ENCODE measurements at places on chromosomes 11 and 22.

GRCh38 chr22:46007003-46007847, 30.3 kb upstream of the WNT7B start:
- DNase-seq: no peak

DNA sequence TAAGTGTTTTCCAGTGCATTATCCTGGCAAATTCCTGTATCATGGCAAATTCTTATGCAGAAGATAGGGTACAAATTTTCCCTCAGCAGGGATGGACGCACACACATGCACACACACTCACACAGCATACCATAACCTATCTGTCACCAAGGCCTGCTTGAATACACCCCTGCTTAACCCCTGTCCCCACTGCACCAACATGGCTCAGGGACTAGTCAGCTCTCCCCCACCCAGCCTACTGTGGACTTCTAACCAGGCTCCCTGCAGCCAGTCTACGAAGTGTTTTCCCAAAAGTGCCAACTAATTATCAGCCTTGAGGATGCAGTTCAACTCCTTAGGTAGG, 63.1 kb downstream of the RAB30 start:
- no peak for DNase-seq

DNA sequence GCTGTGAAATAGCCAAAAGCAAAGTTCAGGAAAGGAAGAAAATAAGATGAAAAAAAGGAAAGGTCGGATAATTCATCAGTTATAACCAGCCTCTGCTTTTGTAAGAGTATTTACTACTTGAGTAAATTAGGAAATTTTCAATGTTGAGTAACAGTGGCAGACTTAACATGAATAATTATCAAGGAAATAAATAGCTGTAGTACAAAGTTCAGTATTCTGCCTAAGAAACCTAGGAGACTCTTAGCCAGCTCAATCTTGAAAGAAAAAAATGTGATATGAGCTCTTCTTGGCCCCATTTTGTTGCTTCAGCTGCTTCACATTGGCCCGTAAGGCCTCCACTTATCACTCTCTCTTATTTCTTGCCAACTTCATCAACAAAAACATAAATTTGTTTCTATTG, 17.0 kb upstream of the DNAJB7 start:
- no peak for DNase-seq

DNA sequence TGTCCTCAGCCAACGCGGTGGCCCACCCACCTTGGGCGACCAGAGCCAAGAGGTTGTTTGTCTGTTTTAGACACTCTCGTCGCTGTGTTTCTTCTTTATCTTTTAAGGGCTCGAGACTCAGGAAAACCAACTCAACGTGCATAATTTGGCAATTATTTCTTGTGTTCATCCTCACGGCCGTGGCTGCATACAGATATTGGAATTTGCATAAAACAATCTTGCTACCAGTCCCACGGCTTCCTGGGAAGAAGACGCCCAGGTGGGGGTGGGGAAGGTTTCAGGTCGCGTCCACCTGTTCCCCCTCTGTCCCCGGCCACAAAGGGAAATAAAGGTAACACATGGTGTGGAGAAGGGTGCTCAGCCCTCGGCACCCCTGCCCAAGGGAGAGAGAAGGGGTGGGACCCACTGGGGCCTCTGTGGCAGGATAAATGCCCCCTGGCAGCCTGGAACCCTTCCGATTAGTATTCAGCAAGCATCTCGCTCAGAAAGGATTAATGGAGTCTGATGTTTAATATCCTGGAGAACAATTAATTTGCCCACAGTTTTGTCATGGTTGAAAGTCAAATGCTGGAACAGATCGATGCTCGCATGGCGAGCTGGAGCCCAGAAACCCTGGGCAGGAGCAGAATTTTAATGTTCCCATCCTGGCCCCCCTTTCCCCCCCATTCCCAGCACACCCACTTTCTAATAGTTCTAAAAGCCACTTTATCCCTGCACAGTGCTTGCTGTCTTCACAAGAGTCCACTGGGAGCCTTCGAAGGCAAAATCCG, 359.7 kb downstream of the MN1 start:
- DNase-seq: no peak

GRCh38 chr22:32564170-32565001, 89.8 kb downstream of the FBXO7 start:
- DNase-seq: no peak

GRCh38 chr11:19336331-19336730, 95.6 kb upstream of the E2F8 start:
- DNase-seq: no peak

DNA sequence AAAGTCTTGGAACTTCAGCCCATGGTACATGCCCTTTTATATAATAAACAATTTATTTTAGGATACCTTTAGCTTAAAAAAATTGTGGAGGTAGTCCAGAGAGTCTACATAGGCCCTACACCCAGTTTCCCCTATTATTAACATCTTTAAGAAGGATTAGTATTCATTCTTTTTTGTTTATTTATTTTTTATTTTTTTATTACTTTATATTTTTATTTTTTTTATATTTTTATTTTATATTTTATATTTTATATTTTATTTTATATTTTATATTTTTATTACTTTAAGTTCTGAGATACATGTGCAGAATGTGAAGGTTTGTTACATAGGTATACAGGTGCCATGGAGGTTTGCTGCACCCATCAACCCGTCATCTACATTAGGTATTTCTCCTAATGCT, 15.9 kb upstream of the ABTB2 start:
- no peak for DNase-seq

DNA sequence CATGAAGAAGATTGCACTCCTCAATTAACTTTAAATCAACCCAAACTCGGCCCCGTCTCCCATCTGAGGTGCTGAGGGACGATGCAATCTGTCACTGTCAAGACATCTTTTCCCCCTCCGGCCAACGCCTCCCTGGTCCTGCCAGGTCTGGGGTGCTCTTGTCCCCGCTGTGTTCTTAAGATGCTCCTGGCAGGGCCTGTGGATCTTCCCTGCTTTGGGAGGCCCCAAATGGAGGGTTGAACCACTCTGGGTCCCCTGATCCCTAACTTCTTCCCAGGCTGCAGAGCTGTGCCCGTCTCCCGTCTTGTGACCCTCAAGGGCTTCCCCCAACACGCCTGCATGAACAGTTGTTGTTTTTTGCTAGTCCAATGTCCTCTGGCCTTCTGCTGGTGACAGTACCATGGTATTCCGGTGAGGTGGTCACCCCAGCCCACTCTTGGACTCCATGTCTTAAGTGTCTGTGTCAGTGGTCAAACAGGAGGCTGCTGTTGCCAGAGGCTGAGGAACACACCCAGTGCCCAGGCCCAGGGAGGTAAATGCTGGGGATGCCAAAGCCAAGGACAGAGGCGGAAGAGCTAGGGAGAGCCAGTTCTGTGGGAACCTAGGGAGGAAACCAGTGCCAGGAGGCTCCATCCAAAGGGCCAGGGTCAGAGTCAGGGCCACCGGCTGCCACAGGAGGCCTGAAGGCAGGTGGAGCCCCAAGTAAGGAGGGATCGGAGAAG, 70.6 kb upstream of the SHANK2 start:
- DNase-seq: no peak

DNA sequence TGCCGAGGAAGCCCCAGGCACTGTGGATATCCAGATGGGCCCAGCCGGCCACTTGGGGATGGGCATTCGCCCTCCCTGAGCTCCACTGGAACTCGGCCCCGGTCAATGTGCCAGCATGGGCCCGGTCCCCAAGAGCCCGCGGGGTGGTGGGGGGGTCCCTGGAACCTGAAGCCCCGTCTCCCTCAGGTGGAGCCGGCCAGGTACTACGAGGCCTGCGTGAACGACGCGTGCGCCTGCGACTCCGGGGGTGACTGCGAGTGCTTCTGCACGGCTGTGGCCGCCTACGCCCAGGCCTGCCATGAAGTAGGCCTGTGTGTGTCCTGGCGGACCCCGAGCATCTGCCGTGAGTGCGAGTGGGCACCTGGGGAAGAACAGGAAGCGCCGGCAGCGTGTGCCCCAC, 21.2 kb downstream of the MUC5AC start:
- no peak for DNase-seq

- no peak for DNase-seq
Observed at GRCh38 chr22:26320447-26320846, 108.6 kb upstream of the ASPHD2 start.

DNA sequence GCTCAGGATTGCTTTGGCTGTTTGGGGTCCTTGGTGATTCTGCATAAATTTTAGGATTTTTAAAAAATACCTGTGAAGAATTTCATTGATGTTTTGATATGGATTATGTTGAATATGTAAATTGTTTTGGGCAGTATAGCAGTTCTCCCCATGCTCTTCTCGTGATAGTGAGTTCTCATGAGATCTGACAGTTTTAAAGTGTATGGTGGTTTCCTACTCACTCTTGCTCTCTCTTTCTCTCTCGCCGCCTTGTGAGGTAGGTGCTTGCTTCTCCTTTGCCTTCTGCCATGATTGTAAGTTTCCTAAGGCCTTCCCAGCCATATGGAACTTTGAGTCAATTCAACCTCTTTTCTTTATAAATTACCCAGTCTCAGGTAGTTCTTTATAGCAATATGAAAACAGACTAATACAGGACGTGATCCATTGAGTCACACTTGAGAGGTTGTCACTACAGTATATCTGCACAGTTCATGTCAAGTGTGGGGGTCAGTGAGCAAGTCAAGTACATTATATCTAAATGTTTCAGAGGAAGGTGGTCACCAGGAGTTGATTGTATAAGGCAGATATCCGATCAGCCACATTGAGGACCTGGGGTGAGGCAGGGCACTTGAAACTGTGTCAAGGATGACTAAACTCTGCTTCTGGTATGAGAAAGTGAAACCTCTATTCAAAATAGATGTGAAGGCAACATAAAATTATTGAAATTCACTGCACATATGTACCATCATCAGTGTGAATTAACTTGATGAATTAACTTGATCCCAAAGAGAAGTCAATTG, 70.7 kb upstream of the CCDC179 start:
- no peak for DNase-seq

- DNase-seq: no peak
Observed at GRCh38 chr22:42584364-42584940, 30.2 kb downstream of the POLDIP3 start.

DNA sequence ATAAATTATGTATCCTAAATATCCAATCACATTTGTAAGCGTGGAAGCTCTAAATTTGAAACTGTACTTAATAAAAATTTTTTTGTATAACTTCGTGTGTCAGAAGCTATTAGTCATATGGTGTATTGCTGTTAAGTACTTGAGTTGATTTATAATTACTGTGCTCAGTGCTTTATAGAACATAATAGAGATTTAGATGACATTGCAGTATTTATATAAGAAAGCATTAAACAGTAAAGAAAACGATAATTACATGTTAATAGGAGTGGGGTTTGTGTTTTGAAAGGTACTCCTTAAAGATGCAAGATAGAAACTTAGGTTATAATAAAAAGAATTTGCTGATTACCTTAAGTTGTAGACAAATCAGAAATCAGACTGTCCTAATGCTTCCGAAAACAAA, 5.9 kb upstream of the TCP11L1 start:
- DNase-seq: no peak

- no peak for DNase-seq
Observed at GRCh38 chr22:23539135-23539838, 40.8 kb downstream of the IGLL1 start.

GRCh38 chr11:923691-924405, 1.8 kb upstream of the AP2A2 start:
- DNase-seq: no peak

DNA sequence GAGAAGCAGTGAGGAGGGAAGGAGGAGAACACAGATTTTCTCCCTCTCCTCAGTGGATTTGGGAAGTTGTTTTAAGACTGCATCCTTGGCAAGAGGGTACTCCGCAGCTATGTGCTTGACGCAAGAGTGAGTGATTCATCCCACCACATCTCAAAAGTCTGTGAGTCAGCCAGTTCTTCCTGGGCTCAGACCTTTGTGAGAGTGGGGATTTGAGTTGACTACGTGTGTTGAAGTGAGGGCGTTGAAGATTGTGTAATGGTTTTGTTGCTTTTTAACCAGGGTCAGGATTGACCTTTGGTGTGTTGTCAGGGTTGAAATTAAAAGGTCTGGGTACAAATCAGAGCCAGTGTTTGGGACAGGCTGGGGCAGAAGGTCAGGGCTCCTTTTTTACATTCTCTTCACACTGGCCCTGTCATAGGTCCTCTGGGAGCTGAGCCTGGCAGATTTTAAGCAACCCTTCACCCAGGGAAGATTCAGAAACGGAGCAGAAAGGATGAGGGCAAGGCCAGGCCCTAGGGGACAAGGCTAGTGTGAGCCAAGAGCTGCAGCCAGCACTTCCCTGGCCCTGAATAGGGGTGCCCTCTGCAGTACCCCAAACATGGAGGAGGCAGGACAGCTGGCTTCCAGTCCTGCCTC, 4.2 kb upstream of the C11orf86 start:
- no peak for DNase-seq

DNA sequence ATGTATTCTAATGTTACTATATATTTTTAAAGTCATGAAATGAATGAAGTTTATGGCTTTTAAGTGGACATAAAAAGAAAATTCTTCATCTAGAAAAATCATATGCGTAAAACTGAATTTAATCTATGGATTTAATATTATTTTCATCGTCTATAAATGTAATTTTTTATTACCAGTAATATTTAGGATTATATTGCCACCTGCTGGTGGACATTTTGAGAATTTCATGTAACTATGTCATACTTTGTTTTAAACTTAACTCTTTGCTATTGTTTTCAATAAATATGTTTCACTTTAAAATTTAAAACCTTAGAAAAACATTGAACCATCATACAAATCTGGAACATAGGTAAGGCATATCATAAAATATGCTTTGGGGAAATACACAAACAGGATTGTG, 66.5 kb upstream of the CEP126 start:
- no peak for DNase-seq

- no peak for DNase-seq
Observed at GRCh38 chr22:23414727-23415489, 165.2 kb downstream of the IGLL1 start.

GRCh38 chr11:25650319-25650718, 681.6 kb upstream of the ANO3 start:
- no peak for DNase-seq

- DNase-seq: no peak
Observed at GRCh38 chr11:64747961-64748665, 4.2 kb upstream of the RASGRP2 start.

DNA sequence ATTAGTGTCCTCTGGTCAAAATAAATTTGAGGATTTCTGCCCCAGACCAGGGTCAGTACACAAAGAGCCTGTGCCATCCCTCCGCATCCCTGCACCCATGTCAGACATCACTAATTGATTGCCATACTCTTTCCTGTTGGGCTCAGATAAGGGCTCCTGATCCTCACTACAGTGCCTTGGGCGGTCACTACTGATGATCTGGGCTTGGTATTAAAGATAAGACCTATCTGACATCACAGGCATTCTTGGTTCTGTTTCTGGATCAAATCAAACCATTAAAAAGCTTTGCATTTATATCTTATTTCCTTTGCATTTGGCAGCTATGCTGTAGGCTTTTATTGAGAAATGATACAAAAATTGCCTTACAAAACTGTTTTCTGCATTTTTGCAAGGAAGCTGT, 103.5 kb upstream of the TENM4 start:
- DNase-seq: no peak

GRCh38 chr11:81496601-81497000, 1237.1 kb downstream of the FAM181B start:
- no peak for DNase-seq
